ENCODE measurements at places on chromosomes 2 and 18. TPM values are rescaled to one million over a fixed set of nuclear protein-coding genes. Genes with fewer than 3 reads are reported as not detected.

The REG1B gene
- not detected for total RNA-seq

The CCDC141 gene
- not detected for total RNA-seq

The KCNE4 gene
- total RNA-seq, result not detected

The VWC2L gene
- not detected for total RNA-seq

The ITGB6 gene
- 58.8 TPM for total RNA-seq

The SCN7A gene
- total RNA-seq, result not detected

The SP9 gene
- total RNA-seq, result not detected

The CD226 gene
- total RNA-seq, result 0.76 TPM

The CD8B2 gene
- total RNA-seq, result not detected

The RTP5 gene
- total RNA-seq, result not detected

The PPM1G gene
- total RNA-seq, result 100 TPM

The OTOF gene
- not detected for total RNA-seq

The STRADB gene
- total RNA-seq, result 20.6 TPM

The ANKAR gene
- 0.23 TPM for total RNA-seq

The FOSL2 gene
- total RNA-seq, result 37.6 TPM

The CTLA4 gene
- total RNA-seq, result not detected

The GCA gene
- 16.7 TPM for total RNA-seq

The UGT1A6 gene
- 0.78 TPM for total RNA-seq

The SERPINB10 gene
- total RNA-seq, result 0.08 TPM

The PKDCC gene
- total RNA-seq, result not detected

The CCL20 gene
- 10.0 TPM for total RNA-seq

The PDCD1 gene
- not detected for total RNA-seq

The RESP18 gene
- not detected for total RNA-seq

The HOXD10 gene
- not detected for total RNA-seq

The NOL4 gene
- 1.9 TPM for total RNA-seq

The IL1RL1 gene
- total RNA-seq, result 4.3 TPM

The DNAH6 gene
- under 0.01 TPM for total RNA-seq

The FRZB gene
- total RNA-seq, result 0.08 TPM

The RMDN2 gene
- total RNA-seq, result 1.7 TPM

The SPDYA gene
- not detected for total RNA-seq

The ZNF804A gene
- 0.11 TPM for total RNA-seq

The ASNSD1 gene
- 24.5 TPM for total RNA-seq

The ATOH8 gene
- not detected for total RNA-seq

The KRTCAP3 gene
- total RNA-seq, result 29.4 TPM

The CXCR1 gene
- total RNA-seq, result 0.11 TPM

The DCDC2C gene
- not detected for total RNA-seq

The TXNDC2 gene
- 0.34 TPM for total RNA-seq

The REG3A gene
- total RNA-seq, result not detected

The KIAA2012 gene
- total RNA-seq, result not detected

The EFHD1 gene
- total RNA-seq, result not detected

The EN1 gene
- not detected for total RNA-seq

The LBX2 gene
- 1.2 TPM for total RNA-seq

The DYSF gene
- total RNA-seq, result 1.3 TPM

The POTEI gene
- total RNA-seq, result not detected

The CYP27C1 gene
- 3.4 TPM for total RNA-seq

The RASGRP3 gene
- total RNA-seq, result not detected

The GORASP2 gene
- 76.4 TPM for total RNA-seq

The UGT1A4 gene
- not detected for total RNA-seq

The UBR3 gene
- total RNA-seq, result 7.7 TPM

The OTOS gene
- total RNA-seq, result not detected

All from hair follicular keratinocyte (primary cell).